ENCODE measurements at places on chromosomes 13 and 19.

- no peak for DNase-seq
Observed at GRCh38 chr13:73955977-73956500, 178.2 kb downstream of the KLF12 start.

- no peak for DNase-seq
Observed at GRCh38 chr19:34493038-34493648, 11.6 kb downstream of the WTIP start.

- no peak for DNase-seq
Observed at GRCh38 chr19:50839712-50840655, 6.6 kb upstream of the KLK15 start.

- no peak for DNase-seq
Observed at GRCh38 chr19:19674315-19674714, 5.7 kb downstream of the ZNF101 start.

DNA sequence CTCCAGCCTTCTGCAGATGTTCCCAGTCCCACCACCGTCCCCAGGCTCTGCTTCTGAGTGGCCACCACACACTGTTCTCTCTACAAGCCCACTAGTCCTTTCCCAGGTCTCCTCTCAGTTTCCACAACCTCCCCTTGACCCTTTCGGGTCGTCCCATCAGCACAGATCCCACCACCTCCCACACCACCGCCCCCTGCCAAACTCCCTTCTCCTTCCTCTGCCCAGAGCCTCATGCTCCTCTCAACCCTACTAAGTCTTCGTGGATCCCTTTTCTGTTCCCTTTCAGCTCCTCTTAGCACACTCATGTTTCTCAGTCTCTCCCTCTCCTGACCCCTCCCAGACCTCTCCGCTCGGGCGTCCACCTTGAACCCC is 1.9 kb downstream of the NAPA start:
- no peak for DNase-seq

- peak; percentile 56 for DNase-seq
Observed at GRCh38 chr19:58361900-58362271, 665 bp downstream of the ZNF497 start.

- DNase-seq, result no peak
Observed at GRCh38 chr13:83184819-83185218, 697.5 kb downstream of the SLITRK1 start.

DNA sequence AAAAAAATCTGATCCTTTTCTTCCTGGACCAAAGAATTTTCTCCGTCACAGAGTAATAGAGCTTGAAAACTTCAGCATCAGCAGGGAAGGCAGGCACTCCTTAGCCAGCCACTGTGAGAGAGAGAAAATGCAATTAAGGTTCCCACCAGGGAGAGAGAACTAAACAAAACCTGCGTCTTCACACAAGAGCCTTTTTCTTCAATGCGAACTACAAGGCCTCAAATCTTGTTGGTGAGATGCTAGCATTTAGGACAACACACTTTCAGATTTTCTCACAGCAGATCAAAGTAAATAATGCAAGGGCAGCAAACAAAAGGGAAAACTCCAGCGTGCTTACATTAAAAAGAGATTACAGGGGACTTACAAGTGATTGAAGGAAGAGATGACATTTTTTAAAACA is 80.1 kb downstream of the DACH1 start:
- no peak for DNase-seq

GRCh38 chr19:30317403-30317802 is 54.8 kb upstream of the ZNF536 start:
- no peak for DNase-seq

DNA sequence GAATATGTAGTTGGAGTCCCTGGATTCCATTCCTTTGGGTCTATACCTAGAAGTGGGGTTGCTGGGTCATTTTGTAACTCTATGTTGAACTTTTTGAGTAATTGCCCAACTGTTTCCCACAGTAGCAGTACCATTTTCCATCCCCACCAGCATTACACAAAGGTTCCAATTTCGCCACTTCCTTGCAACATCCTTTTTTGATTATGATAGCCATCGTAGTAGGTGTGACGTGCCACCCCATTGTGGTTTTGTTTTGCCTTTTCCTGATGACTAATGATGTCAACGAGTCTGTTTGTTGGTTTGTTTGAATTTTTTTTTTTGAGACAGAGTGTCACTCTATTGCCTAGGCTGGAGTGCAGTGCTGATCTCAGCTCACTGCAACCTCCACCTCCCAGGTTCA is 3.3 kb upstream of the PEX11G start:
- peak; percentile 66 for DNase-seq

DNA sequence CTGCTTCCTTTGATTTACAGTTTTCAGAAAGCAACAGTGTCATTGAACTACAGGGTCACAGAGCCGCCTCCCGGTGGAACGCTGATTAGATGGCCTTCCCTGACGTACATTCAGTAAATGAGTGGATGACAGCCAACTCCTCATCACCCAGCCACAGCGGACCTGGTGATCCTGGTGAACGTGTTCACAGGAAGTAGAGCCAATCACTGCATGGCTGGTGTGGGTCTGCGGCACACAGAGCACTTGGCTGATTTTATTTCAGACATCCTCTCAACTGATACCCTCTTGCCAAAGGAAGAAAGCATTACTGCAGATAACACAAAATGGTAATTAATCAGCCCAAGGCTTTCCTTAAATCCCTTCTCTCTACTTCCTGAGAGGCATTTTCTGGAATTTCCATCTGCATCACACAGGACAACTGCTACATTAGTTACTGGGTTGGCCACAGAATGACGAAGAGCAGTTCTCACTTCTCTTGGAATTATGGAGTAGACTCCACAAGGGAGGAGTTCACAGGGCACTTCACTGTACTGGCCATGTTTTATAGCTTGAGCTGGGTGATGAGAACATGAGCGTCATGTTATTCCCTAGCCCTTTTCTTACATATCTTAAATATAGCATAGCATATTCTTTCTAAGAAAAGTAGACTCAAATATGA is 84.0 kb upstream of the SLC7A1 start:
- no peak for DNase-seq

- DNase-seq, result no peak
Observed at GRCh38 chr19:37981785-37982475, 74.9 kb downstream of the SIPA1L3 start.

DNA sequence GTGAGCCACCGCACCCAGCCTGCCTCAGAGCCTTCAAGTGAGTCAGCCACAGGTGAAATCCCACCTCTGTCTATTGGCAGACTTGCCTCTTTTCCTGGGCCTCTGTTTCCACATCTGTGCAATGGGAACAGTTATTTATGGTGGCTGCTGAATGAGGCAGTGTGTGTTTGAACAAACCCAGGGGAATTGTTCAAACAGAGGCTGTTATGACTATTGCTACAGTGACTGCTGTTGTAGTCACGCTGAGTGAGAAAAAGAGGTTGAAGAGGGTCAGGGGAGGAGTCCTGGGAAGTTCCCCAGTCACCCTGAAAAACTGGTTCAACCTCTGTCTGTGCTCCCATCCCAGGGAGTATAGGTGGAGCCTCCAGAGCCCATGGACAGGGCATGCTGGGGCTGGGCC is at the start of gene CEACAM19:
Gene CEACAM19, plus strand, starts transcription at position 83 of the 400 bp plus-strand sequence. CDS start 450 bp downstream, outside the sequence.
- no peak for DNase-seq

- no peak for DNase-seq
Observed at GRCh38 chr13:29909975-29910674, 59.7 kb upstream of the UBL3 start.

DNA sequence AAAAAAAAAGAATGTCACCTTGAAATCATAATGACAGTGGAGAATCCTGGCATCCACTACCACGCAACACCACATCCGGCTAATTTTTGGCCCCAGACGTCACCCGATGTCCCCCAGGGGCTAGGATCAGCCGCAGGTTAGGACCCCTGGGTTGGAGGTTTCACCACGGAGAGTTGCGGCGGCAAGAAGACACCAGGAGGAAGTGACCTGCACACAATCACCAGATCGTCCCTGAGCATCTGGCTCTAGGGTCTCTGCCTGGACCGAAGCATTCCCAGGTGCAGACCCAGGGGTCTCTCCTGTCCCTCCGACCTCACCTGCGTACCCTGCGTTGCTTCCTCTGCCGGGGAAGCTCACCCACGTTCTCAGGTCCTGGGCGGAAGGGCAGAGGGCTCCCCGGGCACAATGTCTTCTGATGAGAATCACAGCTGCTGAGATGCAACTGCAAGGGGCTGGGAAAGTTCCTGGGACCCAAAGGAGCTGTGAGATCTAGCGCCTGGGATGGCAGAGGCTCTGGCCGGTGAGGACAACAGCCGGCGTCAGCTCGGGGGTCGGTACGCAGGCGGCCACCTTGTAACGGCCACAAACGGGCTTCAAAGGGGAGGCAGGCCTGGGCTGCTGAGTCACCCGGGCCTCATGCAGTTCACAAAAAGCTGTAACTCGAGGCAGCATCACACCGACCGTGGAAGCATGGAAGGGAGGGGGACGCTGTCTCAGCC is 111.2 kb downstream of the GADD45B start:
- DNase-seq, result no peak

- DNase-seq, result no peak
Observed at GRCh38 chr19:30552593-30552992, 180.4 kb downstream of the ZNF536 start.

- DNase-seq, result peak; percentile 64
Observed at GRCh38 chr19:41521931-41522555, 53.9 kb upstream of the CEACAM21 start.

- DNase-seq, result peak; percentile 43
Observed at GRCh38 chr13:75480671-75481175, 1.2 kb downstream of the TBC1D4 start.

DNA sequence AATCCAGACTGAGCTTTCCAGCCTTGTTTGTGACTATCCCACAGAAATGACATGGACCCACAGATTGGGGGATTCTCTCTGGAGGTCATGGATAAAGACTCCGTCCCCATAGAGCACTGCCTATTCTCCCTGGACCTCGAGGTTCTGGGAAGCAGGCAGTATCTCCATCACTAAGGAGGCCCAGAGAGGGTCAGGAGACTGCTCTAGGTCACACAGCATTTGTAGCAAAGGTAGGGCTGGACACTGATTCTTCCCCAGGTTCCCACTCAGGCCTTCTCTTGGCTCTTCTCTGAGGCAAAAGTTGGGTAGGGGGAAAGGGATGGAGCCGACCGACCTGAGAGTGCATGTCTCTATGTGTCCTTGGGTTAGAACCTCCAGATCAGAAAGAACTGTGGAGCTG is 80.9 kb downstream of the PTPRS start:
- DNase-seq, result no peak

DNA sequence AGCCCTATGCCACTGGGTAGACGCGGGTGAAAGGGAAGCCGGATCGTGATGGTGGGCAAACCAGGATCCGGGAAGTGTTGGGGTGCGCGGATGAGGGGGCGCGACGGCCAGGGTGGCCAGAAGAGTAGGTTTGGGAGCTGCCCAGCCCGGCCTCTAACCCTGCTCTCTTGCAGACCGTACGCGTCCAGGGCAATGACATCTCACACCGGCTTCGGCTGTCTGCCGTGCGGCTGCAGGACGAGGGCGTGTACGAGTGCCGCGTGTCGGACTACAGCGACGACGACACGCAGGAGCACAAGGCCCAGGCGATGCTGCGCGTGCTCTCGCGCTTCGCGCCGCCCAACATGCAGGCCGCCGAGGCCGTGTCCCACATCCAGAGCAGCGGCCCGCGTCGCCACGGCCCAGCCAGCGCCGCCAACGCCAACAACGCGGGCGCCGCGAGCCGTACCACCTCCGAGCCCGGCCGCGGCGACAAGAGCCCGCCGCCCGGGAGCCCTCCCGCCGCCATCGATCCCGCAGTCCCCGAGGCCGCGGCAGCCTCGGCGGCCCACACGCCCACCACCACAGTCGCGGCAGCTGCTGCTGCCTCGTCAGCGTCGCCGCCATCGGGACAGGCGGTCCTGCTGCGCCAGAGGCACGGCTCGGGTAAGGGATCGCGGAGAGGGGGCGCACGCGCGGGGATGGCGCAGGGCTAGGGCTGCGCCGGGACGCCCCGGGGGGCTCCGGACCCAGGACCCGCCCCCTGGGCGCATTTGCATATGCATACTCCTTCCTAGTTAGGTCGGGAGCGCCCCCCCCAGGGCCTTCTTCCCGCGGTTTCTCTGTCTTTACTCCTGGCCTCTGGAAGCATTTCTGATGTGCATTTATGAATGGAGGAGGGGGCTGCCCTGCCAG is 4.1 kb downstream of the VSTM2B start:
- DNase-seq, result no peak

- no peak for DNase-seq
Observed at GRCh38 chr19:49338691-49339300, 3.6 kb downstream of the CD37 start.

GRCh38 chr19:15864824-15865223 is 33.0 kb downstream of the CYP4F2 start:
- no peak for DNase-seq

GRCh38 chr19:11331502-11331901 is 8.0 kb downstream of the RAB3D start:
- DNase-seq, result no peak

DNA sequence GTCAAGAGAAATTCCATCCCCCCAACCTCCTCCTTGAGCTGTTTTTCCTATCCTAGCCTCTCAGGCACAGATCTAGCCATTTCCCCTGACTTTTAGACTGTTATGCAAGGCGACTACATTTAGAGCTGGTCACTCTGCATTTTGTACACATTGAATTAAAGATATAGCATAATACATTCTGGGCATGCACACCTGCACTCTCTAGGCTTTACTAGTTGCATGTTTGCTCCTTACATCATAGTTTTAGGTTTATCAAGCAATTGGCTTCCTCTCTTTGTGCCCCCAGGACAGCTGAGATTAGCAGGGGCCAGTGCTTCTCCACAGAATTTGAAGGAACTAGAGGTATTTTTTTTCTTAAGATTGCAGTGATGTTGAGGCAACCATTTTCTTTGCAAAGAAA is 19.5 kb downstream of the GPC6 start:
- DNase-seq, result no peak

- DNase-seq, result no peak
Observed at GRCh38 chr13:71718931-71719330, 148.1 kb downstream of the DACH1 start.

DNA sequence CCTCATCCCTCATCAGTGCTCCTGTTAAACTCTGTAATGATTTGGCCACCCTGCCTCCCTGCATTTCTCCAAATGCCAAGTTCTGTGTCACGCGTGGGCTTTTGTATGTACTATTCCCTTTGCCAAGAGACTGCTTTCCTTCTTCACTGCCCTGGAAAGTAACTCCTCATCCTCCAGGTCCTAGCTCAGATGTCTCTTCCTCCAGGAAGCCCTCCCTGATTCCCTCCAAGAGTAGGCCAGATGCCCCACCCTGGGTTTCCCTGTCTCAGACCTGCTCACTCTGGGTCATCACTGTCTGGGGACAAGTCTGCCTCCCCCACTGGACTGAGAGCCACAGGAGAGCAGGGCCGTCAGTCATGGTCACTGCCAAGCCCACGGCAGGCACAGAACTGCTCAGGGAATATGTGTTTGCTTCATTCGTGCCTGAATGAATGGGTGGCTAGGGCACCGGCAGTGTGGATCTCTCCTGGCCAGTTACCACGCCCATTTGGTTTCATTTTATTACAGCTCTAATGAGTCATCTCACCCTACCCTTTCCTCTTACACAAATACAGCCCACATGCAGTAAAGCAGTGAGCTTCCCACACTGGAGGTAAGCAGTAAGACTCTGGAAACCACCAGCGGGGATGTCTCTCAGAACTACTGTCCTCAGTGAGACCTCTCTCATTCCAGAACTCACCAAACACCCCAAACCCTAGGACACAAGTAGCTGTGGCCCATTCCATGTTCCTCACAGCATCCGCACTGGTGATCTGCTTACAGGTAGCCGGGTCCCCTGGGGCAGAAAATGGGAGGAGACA is 12.1 kb upstream of the GPR4 start:
- DNase-seq, result peak; percentile 50

Data from activated CD8-positive, alpha-beta T cell treated with anti-CD3 and anti-CD28 coated beads, Interleukin-2, amount 10 ng/mL, durations not matched to agents 7 days and 5 days (primary cell).